ENCODE measurements at places on chromosomes 7 and 10.

GRCh38 chr10:130054021-130054420 lies 56.6 kb downstream of the C10orf143 start:
- no peak for DNase-seq

GRCh38 chr10:72502581-72502980 lies 123.3 kb downstream of the MICU1 start:
- no peak for DNase-seq

DNA sequence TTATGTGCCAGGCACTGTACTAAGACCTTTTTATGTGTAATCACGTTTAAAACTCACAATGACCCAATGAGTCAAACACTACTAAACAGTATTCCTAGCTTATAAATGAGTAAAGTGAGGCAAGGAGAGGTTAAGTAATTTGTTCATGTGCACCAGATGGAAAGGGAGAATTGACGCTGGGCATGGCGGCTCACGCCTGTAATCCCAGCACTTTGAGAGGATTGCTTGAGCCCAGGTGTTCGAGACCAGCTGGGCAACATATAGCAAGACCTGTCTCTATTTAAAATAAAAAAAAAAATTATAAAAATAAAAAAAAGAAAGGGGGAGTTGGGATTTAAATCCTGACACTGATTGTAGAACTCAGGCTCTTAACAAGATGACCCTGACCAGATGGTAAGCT lies 46.7 kb upstream of the DLG5 start:
- DNase-seq = no peak

- no peak for DNase-seq
Observed at GRCh38 chr7:30382607-30383006, 96.0 kb downstream of the NOD1 start.
